Pancreas (tissue), 10 donors: ENCODE measurements at places on chromosomes 1 and 21. TPM values are rescaled to one million over a fixed set of nuclear protein-coding genes. Genes with fewer than 3 reads are reported as not detected.

DNA sequence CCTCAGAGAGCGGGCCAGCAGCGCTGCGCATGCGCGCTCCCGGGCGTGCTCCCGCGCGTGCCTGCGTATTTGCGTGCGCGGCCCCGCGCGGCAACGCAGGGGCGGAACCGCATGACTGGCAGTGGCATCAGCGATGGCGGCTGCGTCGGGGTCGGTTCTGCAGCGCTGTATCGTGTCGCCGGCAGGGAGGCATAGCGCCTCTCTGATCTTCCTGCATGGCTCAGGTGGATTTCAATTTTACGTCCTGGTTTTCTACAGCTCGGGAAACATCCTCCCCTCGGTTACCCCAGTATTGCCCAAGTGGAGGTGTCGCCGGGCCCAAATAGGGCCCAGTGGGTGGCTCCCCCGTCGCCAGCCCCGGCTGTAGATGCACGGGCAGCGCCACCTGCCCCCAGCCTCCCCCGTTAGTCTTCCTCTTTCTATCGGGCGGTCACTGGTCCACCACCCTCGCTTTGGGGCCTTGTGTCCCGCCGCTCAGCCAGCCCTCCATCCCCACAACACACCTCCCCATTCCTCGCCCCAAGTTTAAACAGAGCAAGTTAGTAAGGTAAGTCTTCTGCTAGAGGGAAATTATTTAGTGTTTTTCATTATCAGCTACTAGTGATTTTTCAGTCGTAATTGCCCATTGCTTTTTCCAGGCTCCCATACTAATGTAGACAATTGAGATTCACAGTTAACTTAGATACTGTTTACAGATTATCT, at the start of gene LYPLAL1:
Gene LYPLAL1, plus strand, starts transcription at position 121 of the 702 bp plus-strand sequence. Its CDS starts 13 bp downstream, at position 134.
- no peaks in the 10 kb centered on the region for H3K36me3 ChIP-seq
- peak within 1 kb of the TSS; percentile 86 for H3K4me3 ChIP-seq
- peak; percentile 96 for DNase-seq
- peak within 1 kb of the TSS; percentile 69 for H3K27ac ChIP-seq
- H3K4me1 ChIP-seq: peaks cover 28% of the 10 kb centered on the region

GRCh38 chr1:213657879-213658278, 329.9 kb upstream of the PROX1 start:
- DNase-seq: no peak
- no peak overlapping the region for H3K27ac ChIP-seq
- no peaks in the 10 kb centered on the region for H3K4me1 ChIP-seq
- no peak overlapping the region for H3K4me3 ChIP-seq
- no peaks in the 10 kb centered on the region for H3K36me3 ChIP-seq
- no peaks in the 10 kb centered on the region for H3K27me3 ChIP-seq

- H3K36me3 ChIP-seq: no peaks in the 10 kb centered on the region
- no peak overlapping the region for H3K4me3 ChIP-seq
- no peaks in the 10 kb centered on the region for H3K4me1 ChIP-seq
- peaks cover 9% of the 10 kb centered on the region for H3K27me3 ChIP-seq
These were observed 10.3 kb upstream of the NBPF11 start for GRCh38 chr1:148162363-148162762.

DNA sequence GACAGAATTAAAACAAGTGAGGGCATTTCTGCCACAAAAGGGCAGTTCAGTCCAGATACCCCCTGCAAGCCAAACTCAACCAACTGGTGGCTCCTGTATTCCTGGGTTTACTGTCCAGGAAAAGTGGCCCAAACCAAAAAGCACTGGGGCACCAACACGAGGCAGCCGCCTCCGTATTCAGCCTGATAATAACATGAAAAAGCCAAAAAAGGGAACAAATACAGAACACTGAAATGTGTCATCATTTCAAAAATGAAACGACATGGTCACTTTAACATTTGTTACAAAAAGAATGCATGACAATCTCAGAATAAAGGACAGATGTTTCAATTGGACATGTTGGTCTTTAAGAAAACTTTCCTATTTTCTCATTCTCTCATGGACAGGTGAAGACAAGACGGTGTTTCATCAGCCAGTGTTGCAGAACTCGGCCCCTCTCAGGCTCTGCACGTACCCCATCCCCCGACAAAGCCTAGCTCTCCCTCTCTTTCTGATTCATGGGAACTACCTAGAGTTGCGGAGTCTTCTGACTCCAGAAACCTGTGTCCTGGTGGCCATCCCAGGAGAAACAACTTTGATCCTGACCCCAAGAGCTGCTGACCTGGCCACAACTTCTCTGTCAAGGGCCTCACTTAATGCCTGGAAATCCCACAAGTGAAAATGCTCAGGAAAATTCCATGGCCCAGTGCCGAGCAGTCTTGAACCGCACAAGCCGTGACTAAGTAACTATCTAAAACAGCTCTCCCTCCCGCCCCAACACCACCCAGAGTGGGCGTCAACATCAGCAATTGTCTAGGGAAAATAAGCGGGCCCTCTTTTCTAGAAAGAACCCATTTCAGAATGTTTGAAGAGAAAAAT, 27.1 kb downstream of the ZBTB17 start:
- H3K4me3 ChIP-seq: no peak overlapping the region
- no peak for DNase-seq
- H3K36me3 ChIP-seq: peaks cover 11% of the 10 kb centered on the region
- no peaks in the 10 kb centered on the region for H3K27me3 ChIP-seq
- H3K27ac ChIP-seq: peak overlapping the region; percentile 56

- no peak overlapping the region for H3K27ac ChIP-seq
- no peaks in the 10 kb centered on the region for H3K4me1 ChIP-seq
These were observed 67.3 kb upstream of the OLIG2 start for GRCh38 chr21:32958288-32959002.

GRCh38 chr21:39082656-39083376, 100.4 kb downstream of the PSMG1 start:
- peaks cover 5% of the 10 kb centered on the region for H3K4me1 ChIP-seq
- H3K36me3 ChIP-seq: no peaks in the 10 kb centered on the region
- peaks cover 5% of the 10 kb centered on the region for H3K27me3 ChIP-seq
- H3K27ac ChIP-seq: no peak overlapping the region

DNA sequence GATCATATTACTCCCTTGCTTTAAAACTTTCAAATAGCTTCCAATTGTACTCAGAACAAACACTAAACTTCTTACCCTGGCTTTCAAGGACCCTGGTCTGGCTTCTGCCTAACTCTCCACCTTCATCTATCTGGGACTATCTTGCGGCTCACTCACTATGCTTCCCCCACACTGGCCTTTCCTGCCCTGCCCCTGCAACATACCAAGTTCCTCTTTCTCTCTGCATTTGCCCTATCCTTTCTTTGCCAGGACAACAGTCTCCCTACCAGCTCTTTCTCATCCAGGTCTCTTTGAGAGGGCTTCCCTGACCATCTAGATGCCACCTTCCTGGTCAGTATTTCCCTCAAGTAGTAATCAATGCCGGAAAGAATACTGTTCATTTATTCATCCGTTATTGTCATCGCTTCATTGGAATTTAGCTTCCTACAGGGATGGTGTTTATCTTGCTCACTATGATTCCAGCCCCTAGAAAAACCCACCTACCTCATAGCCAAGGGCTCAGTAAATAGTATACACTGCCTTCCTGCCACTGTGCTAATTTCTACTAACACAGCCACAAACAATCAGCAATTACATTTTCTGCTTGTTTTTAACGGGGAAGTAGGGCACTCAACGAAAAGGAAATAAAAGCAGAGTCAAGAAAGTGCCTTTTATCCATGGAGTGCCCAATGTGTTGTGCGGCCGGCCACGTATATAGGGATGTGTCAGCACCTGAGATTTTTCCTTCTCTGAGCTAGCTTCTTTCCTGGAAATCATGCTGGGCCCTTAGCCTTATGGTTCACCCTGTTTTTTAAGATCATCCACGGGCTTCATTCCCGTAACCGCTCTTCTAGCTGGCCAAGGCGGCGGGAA, 521 bp upstream of the CDC7 start:
- H3K36me3 ChIP-seq: no peaks in the 10 kb centered on the region
- no peaks in the 10 kb centered on the region for H3K27me3 ChIP-seq
- H3K4me3 ChIP-seq: peak overlapping the region; percentile 45
- H3K27ac ChIP-seq: peak overlapping the region; percentile 61

DNA sequence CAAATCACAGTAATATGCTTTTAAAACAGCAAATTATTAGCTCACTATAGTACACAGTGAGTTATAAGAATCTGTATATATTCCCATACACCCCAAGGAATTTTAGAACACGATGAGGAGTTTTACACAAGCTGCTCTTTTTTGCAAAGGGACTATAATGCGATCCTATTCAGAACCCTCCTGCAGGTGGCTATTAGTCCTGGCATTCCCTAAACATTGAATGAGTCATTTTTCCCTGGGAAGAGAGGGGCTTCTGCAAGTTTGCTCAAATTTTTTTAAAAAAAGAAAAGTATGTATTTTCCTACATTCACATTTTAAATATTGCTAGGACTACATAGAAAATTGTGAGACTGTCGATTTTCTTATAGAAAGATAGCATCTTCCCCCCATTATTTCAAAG, 106.3 kb downstream of the COL11A1 start:
- H3K4me3 ChIP-seq: no peak overlapping the region
- H3K27ac ChIP-seq: no peak overlapping the region
- DNase-seq: no peak
- H3K4me1 ChIP-seq: peaks cover 5% of the 10 kb centered on the region
- no peaks in the 10 kb centered on the region for H3K36me3 ChIP-seq

DNA sequence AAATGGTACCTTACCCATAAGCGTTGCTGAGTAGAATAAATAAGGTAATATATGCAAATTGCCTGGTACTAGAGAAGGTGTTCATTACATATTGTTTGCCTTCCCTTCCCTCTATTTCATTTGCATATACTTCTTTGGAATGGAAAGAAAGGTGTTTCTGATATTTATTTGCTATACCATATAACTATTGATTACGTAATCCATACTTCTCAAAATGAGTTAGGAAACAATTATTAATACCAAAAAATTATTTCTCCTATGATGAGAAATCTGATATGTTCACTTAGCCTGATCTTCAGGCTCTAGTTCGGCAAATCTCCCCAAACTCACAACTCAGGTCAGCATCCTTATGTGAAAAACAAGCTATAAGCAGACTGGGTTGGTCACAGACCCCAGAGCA, 119.3 kb downstream of the DAB1 start:
- H3K36me3 ChIP-seq: no peaks in the 10 kb centered on the region
- H3K4me3 ChIP-seq: no peak overlapping the region
- H3K4me1 ChIP-seq: no peaks in the 10 kb centered on the region
- H3K27ac ChIP-seq: no peak overlapping the region
- no peak for DNase-seq

DNA sequence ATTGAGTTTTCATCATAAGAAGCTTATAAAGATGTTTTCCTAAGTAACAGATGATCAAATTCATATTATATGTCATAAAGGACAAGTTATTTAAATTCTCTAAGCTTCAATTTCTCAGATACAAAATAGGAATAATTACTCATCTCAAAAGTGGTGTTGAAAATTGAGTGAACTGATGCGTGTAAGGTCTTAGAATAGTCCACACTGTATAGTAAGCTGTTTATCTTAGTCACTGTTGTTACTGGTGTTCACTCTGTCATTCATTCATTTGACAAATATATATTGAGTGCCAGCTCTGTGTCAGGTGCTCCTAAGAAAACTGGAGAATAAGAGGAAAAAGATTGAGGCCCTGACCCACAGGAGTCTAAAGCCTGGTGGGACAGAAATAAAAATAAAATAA, 186.3 kb upstream of the BRINP3 start:
- no peak for DNase-seq
- no peaks in the 10 kb centered on the region for H3K4me1 ChIP-seq
- no peak overlapping the region for H3K4me3 ChIP-seq
- H3K27me3 ChIP-seq: no peaks in the 10 kb centered on the region
- H3K27ac ChIP-seq: no peak overlapping the region
- H3K36me3 ChIP-seq: no peaks in the 10 kb centered on the region

GRCh38 chr1:186628910-186629309, 51.3 kb downstream of the PTGS2 start:
- H3K36me3 ChIP-seq: no peaks in the 10 kb centered on the region
- no peaks in the 10 kb centered on the region for H3K27me3 ChIP-seq
- DNase-seq: no peak
- H3K4me3 ChIP-seq: no peak overlapping the region

- no peak overlapping the region for H3K4me3 ChIP-seq
- H3K27me3 ChIP-seq: no peaks in the 10 kb centered on the region
- DNase-seq: no peak
- H3K4me1 ChIP-seq: no peaks in the 10 kb centered on the region
These were observed 189.3 kb downstream of the PTPRU start for GRCh38 chr1:29425631-29426030.

DNA sequence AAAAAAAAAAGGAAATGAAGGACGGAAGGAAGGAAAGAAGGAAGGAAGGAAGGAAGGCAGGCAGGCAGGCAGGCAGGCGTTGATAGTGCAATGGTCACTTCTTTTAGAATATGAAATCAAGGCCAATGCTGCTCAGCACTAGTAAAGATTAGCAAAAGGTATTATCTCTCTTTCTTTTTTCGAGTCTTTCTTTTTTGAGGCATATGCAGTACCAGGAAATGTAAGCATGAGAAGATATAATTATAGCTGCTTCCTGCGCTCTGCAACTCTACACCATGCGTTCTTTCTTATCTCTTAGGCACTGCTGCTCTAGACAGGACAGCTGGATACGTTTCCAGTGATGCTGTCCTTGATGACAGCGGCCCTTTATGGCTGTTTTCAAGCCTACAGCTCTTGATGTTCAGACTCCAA, 1512.5 kb upstream of the B3GALT2 start:
- no peaks in the 10 kb centered on the region for H3K4me1 ChIP-seq
- no peak for DNase-seq
- no peak overlapping the region for H3K27ac ChIP-seq
- H3K4me3 ChIP-seq: no peak overlapping the region

- no peaks in the 10 kb centered on the region for H3K4me1 ChIP-seq
- no peaks in the 10 kb centered on the region for H3K36me3 ChIP-seq
- H3K4me3 ChIP-seq: no peak overlapping the region
- DNase-seq: peak; percentile 19
- no peak overlapping the region for H3K27ac ChIP-seq
These were observed 70.5 kb upstream of the GADD45A start for GRCh38 chr1:67614511-67614934.

- H3K4me3 ChIP-seq: no peak overlapping the region
- DNase-seq: no peak
- no peaks in the 10 kb centered on the region for H3K36me3 ChIP-seq
- no peaks in the 10 kb centered on the region for H3K27me3 ChIP-seq
- no peaks in the 10 kb centered on the region for H3K4me1 ChIP-seq
- no peak overlapping the region for H3K27ac ChIP-seq
These were observed 11.1 kb downstream of the CHAF1B start for GRCh38 chr21:36396325-36396724.

- H3K36me3 ChIP-seq: no peaks in the 10 kb centered on the region
- H3K27me3 ChIP-seq: no peaks in the 10 kb centered on the region
- DNase-seq: no peak
- H3K27ac ChIP-seq: no peak overlapping the region
- H3K4me3 ChIP-seq: no peak overlapping the region
These were observed 111.1 kb downstream of the GLUL start for GRCh38 chr1:182280504-182280900.

- H3K4me1 ChIP-seq: peaks cover 7% of the 10 kb centered on the region
- peak overlapping the region; percentile 76 for H3K4me3 ChIP-seq
- H3K27me3 ChIP-seq: no peaks in the 10 kb centered on the region
- no peaks in the 10 kb centered on the region for H3K36me3 ChIP-seq
These were observed 36.5 kb downstream of the PIK3CD start for GRCh38 chr1:9687874-9688582.

The KCNQ4 gene
- total RNA-seq: 1.1 TPM

The RUNX3 gene
- 1.3 TPM for total RNA-seq

The TAL1 gene
- total RNA-seq: 0.46 TPM

The OR6K3 gene
- not detected for total RNA-seq

The ZNF683 gene
- total RNA-seq: 0.47 TPM
